H54 (cell line): ENCODE measurements at places on chromosomes 7 and 10.

- no peak for DNase-seq
Observed at GRCh38 chr7:67554986-67555385, 558.4 kb downstream of the TYW1 start.

DNA sequence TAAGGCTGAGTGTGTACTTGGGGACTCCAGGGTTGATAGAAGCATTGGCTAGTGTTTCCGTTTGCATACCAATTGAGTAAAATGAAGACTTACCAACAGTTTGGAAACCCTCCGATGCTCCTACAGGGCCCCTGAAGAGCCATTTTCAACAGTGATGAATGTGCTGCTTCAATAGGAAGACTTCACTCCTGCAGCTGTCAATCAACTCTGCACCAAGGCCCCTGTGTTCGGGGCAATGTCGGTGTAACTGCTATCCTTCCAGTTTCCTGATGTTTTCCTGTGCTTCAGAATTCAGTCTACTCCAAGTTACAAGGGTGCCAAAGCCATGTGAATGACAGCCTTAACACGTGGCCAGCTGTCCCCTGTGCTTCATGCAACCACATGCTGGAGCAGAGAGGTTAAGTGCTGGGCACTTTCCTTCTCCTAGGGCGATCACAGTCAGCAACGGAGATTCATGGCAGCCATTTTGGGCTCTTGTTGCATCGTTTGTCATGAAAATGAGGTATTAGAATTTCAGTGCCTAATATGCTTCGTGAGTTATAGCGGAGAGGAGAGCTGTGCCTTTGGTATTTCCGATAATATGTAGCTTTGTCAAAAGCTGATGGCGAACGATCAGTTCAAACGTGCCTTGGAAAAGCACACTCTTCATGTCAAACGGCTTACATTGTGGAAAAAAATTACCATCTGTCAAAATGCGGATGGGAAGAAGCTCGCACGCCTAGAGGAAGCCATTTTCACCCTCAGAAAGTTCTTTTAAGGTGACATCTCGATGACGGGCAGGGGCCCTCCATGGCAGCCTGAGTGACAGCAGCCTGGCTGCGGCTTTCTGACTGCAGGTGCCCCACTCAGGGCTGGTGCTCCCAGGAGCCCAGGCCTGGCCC, 287.8 kb downstream of the ACTR3B start:
- no peak for DNase-seq

- DNase-seq: no peak
Observed at GRCh38 chr7:81482600-81483186, 287.2 kb downstream of the HGF start.

DNA sequence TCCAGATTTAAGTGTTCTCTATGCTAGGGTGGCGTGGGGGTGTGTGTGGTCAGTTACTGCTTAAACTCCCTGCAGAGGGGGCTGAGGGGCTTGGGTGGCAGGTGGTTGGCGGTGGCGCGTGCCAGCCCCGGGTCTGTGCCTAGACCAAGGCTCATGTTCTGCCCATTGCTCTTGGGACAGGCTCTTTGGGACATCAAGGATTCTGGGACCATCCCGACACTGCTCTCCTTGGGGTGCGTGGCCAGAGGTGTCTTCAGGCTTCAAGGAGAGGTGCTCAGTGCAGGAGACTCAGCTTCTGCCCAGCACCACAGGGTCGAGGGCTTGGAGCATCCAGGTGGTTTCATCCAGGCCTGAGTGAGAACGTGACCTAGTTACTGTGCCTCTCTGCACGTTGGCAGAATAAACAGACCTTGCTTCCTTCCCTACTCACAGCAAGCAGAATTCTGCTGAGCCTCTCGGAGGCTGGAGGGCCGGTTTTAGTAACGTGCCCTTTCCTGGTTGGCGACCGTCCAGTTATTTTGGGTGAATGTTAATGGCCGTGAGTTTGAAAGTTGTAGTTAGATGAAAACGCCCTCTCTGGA, 39.9 kb downstream of the CAMK1D start:
- no peak for DNase-seq

DNA sequence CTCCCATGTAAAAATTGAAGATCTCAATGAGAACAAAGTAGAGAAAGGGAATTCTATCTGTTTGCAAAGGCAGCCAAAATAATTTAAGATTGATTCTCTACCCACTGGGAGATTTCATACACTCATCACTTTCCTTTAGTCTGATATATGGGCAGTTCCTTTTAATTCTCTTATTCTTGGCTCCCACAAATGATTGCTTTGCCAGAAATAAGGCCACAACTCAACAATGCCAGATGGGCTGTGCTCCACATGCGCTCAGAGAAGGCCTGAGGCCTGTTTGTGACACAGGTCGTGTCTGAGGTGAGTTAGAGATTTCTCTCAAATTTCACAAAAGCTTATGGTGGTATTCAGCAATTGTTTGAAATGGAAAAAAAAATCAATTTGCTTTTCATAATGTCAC, 501.9 kb upstream of the SEMA3D start:
- no peak for DNase-seq

- no peak for DNase-seq
Observed at GRCh38 chr7:115319541-115319940, 397.6 kb downstream of the MDFIC start.

DNA sequence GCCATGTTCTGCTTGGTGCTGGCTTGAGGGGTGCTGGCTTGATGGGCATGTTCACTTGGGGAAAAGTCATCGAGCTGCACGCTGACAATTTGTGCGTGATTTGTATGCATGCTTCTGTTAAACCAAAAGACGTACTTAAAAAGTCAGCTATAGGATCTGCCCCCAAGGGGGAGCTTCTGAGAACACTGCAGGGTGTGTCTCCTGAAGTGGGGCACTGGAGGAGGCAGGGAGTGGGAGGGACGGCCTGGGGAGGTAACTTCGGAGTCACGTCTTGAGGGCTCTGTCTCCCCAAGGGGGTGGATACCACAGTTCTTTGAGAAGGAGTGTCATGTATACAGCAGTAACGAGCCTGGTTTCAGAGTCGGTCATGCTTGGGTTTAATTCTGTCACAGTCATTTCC, 406.5 kb downstream of the PLXNA4 start:
- DNase-seq: no peak

- DNase-seq: no peak
Observed at GRCh38 chr10:43980715-43981114, 332.0 kb upstream of the ZNF32 start.

- no peak for DNase-seq
Observed at GRCh38 chr7:28773423-28774145, 184.5 kb downstream of the TRIL start.

DNA sequence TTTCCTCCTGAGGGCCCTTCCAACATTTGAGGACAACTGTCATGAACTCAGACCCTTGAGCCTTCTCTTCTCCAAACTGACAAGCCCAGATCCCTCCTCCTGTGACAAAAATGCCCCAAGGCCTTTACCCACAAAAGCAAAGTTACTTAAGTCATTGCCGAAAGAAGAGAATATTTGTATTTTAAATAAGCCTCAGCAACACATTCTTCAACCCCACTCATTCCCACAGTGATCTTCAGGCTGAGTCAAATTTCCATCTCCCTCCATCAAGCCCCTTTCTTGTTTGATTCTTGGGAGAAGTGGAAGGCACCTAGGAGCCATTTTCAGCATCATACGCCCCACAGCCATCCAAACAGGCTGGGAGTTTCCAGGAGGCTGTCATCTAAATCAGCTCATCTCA, 150.8 kb upstream of the PDE1C start:
- DNase-seq: no peak

DNA sequence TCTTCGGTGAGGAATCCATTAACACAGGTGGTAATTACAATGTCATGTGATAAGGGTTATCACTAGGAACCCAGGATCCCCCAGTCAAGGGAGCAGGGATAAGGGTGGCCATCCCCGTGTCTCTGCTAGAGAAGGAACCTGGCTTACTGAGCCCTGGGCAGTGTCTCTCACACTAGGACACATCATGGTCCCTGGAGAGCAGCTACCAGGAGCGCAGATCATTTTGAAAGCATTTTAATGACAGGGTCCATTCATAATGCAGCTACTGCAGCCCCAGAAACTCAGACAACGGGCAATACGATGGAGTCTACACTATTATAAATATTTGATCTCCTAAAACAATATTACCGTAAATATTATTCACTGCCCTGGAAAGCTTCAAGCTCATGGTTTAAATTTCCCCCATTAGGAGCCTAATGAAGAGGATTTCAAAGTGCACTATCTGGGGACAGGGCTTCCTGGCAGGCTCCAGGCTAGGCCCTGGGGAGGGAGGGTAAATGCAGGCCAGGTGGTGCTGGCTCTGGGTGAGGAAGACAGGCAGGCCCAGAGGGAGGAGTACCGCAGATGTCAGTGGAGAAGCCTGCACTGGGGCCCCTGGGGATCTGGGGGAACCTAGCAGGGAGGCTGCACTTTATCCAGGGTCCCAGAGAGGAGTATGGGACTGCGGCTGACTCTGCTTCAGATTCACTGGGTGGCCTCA, 52.6 kb upstream of the LOXL4 start:
- no peak for DNase-seq

GRCh38 chr7:5773661-5774086, 7.8 kb downstream of the RNF216 start:
- peak; percentile 67 for DNase-seq

DNA sequence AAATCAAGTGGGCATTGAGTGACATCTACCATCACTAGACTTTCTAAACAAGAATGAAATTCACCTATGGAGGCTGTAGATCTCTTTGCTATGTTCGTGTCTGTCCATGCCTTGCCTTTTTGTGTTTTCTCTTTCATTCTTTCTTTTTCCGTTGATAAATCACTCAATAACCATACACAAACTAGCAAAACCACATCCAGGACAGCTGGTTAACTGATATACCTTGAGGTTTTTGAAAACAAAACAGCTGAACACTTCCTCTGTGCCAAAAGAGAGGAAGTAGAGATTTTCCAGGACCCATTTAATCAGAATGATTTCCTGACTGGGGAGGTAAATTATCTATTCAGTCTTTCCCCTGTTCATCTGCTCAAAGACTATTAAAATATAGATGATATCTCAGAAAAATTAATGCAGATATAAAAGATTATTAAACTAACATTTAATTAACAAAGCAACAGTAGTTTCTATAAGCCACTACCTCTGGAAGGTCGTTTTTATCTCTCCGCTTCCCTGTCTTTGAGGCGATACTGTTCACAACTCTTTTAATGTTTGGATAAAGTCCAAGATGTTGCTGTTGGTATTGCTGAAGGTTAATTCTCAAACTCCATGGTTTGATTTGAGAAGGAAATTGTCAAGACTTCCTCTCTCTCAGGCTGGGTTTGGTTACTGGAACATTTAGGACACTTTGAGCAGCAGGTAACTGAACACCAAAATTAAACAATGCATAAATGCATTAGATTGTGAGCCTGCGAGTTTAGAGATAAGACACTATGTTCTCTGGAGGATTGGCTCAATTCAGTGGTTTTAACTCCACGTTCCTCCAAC, 24.4 kb upstream of the C10orf67 start:
- DNase-seq: no peak

GRCh38 chr7:10706875-10707493, 266.7 kb upstream of the PHF14 start:
- no peak for DNase-seq

DNA sequence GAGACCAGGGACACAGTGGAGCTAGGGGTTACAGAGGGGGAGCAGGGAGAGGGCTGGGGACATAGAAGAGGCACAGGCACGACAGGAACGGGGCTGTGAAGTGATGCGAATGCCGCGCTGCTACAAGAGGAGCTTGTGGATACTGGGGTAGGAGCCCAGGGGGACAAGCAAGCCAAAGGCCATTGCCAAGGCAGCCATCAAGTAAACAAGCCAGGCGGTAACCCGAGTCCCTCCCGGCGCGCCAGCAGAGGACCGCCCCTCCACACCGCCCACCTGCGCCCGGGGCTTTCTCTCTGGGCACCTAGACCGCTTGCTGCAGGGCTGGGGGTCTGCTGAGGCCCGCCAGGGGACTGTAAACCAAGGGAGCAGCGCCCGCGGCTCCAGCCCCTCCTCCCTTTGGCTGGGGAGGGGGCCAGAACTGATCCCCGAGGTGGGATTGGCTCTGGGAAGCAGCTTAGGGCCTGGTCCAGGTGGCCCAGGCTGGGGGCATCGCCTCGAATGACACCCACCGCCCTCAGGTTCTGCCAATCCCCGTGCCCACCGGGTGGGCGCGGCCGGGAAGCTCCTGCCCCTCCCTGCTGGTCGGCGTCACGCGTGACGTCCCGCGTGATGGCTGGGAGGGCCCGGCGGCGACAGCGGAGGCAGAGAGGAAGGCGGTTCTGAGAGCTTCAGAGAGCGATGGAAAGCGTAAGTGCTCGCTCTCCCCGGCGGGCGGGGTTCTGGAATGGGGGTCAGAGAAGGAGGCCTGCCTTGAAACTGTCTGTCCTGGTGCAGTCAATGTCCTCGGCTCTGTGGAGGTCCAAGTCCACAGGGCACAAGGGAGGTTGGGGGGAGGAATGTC, 982 bp downstream of the SFXN3 start:
- DNase-seq: no peak

- DNase-seq: no peak
Observed at GRCh38 chr7:80643336-80643915, 5.0 kb downstream of the CD36 start.

GRCh38 chr7:37290731-37291130, 157.9 kb downstream of the ELMO1 start:
- DNase-seq: no peak

DNA sequence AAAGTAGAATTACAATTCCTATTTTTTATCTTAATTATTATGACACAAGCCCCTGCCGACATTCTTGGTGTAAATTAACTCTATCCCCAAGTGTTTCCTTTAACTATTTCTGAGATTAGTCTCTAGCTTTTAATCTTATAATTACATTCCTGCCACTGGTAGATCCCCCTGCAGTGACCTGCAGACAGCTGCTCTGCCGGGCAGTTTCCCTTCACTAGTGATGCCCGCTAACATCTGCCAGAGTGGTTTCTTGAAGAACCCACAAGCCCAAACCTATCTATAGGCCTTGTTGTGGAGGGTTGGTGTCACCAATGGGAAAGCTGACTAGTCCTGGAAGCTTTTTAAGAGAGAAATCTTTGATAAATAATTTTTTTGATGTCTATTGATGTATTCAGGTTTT, 50.0 kb downstream of the ADAM22 start:
- no peak for DNase-seq

- no peak for DNase-seq
Observed at GRCh38 chr10:32234471-32234870, 112.5 kb downstream of the EPC1 start.

DNA sequence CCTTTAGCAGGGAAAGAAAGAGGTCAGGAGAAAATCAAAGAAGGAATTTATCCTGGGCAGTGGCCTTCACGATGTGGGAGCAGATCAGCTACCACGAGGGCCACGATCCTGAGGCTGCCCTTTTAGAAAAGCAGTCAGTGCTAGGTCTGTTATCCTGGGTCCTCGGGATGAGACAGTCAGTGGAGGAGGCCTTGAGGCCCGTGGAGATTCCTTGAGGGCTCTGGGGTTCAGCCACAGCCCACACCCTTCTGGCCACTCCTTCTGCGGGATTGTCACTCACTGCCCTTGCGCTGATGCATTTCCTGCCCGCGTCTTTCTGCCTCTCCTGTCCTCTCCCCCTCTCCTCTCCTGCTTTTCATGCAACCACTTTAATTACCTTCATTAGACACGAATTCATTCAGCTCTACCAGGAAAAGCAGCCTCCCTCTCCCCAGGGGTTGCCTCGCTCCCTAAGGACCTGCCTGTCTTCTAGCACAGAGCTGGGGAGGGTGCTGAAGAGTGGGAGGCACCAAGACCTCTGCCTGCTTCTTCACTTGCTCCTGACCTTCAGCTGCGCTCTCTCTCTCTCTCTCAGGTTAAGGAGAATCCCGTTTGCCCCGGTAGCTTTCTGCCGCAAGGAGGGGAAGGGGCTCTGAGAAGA, 42.6 kb upstream of the LRRC4 start:
- no peak for DNase-seq

GRCh38 chr10:132670546-132671227, 115.3 kb downstream of the NKX6-2 start:
- no peak for DNase-seq

GRCh38 chr10:6208799-6209235, 6.1 kb downstream of the PFKFB3 start:
- no peak for DNase-seq
